Fibroblast of skin of right quadriceps (primary cell): ENCODE measurements at places on chromosomes 5 and 9.

GRCh38 chr5:164563370-164563769, 1058.0 kb downstream of the MAT2B start:
- no peak for DNase-seq

- no peak for DNase-seq
These were observed 53.5 kb downstream of the FXN start for GRCh38 chr9:69089082-69089481.

DNA sequence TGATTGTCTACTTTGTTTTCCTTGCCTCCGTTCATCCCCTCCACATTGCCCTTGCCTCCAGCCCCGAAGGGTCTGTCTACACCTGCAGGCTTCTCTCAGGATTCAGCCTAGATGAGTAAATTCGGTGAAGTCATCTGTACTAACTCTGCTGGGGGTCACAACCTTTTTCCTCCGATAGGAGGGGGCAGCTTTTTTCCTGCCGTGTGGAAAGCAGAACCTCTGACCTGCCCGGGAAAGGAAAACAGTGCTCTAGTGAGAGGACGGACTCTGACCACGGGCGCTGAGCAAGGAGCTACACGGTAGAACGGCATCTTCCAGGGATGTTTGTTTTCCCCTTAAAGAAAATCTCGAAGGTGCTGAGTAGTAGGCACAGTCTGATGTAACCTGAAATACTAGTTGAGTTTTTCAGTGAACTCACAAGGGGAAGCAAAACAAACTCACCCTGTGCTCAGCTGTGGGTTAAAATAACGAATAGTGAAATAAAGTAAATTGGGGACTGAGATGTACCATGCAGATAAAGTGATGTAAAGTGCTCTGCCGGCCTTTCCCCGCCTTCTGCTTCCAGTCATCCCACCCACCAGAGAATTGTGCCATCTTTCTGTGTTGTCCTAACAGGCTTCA, 281.8 kb downstream of the AOPEP start:
- peak; percentile 17 for DNase-seq

- peak; percentile 73 for DNase-seq
These were observed 698 bp upstream of the SEC24A start for GRCh38 chr5:134647750-134648424.

- DNase-seq: peak; percentile 37
These were observed 804 bp downstream of the TTC39B start for GRCh38 chr9:15306068-15306756.

- DNase-seq: peak; percentile 4
These were observed 154.6 kb downstream of the FSTL4 start for GRCh38 chr5:133457439-133458355.

DNA sequence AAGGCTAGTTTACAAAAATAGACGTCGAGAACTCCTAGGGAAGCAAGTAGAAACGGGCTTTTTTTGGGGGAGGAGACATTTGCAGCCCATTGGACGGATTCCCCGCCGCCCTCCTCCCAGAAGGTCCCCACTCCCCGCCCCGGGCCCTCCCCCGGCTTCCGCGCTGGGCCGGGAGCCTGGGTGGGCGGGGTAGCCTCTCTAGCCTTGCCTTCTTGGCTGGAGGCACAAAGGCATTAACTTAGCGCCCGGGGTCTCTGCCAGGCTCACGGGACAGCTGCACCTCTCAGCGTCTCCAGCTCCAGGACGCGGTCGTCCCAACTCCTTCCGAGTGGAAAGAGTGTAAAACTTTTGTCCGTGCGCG, at the start of gene DMRTA1:
DMRTA1 (plus strand) TSS at position 236 of the 361 bp plus-strand sequence. CDS start 242 bp downstream, outside the sequence.
- peak; percentile 45 for DNase-seq

GRCh38 chr9:84997472-84997871, 327.9 kb downstream of the NTRK2 start:
- DNase-seq: no peak

DNA sequence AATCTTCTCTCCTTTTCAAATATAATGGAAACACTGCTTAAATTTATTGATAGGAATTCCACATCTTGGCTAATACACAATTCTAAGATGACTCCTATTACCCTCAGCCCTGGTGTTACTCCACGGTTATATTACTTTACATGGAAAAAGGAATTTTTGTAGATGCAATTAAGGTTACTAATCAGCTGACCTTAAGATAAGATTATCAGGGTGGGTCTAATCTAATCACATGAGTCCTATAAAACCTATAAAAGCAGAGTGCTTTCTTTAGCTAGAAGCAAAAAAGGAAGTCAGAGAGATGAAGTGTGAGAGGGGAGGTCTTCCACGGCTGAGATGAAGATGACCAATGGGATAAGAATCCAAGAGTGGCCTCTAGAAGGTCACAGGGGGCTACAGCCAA, 268.6 kb downstream of the PDE4D start:
- no peak for DNase-seq

DNA sequence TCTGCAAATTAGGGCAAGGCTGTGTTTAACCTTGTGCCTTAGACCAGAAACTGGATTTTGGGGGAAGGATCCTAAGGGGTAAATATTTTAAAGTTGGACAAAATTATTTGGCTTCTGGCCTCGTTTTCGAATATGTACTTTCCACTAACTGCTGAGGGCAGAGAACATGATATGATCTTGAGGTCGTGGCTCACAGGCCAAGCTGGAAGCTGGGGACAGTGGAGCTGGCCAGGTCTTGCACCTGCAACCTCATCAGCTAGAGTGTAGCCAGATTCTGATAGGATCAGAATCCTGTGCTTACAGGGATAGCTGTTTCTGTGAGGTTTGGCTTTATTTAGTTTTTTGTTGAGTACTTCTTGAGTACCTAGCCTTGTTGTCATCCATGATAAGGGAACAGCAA, 24.9 kb downstream of the MAN2A1 start:
- DNase-seq: no peak

DNA sequence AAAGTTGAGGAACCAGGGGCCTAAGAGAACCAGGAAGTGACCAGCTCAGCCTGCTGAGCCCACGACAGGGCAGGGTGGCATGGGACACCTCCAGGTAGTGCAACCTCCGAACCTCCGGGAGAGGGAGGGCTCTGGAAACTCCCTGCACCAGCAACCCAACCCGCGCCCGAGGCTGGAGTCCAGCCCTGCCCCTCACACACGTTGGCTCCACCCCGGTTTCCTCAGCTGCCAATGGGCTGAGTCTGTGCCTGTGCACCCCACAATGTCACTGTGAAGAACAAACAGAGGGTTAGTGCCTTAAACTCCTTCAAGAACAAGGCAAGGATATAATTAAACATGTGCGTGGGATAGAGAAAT, 17.0 kb upstream of the UNC5A start:
- DNase-seq: no peak

GRCh38 chr5:6260846-6261245, 117.5 kb downstream of the MED10 start:
- DNase-seq: no peak

DNA sequence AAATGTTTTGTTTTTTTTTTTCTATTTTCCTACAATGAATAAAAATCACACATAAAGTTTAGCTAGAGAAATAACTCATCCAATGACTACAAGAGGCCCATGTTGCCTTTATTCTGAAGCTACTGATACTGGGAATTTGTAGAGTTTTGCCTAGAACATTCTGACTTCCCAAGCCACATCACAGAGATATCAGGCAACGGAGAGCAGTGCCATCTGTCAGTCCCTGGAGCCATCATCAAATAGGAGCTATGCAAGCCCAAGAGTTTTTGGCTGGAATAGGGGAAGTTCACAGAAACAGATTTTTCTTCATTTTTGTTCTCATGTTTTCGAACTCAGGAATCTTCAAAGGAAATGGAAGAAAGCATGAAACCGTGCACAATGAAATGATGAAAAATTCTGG, 896.6 kb downstream of the TLE1 start:
- no peak for DNase-seq

DNA sequence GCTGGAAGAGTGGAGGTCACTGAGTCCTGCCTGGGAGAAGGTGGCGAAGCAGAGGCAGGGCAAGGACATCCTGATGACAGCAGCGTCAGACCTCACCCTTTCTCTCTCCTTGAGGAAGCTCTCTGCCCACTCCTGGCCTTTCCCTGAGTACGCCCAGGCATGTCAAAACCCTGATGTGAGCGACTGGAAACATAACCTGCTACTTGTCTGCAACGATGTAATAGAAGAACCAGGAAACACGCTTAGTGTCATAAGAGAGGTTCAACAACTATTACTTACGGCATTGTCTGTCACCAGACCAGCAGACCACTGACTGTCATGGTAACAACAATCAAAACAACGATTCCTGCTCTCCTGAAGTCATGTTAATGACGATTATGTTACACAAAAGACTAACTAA, 152.4 kb downstream of the ACTL7B start:
- no peak for DNase-seq

GRCh38 chr9:3992924-3993323, 306.9 kb downstream of the GLIS3 start:
- peak; percentile 48 for DNase-seq

DNA sequence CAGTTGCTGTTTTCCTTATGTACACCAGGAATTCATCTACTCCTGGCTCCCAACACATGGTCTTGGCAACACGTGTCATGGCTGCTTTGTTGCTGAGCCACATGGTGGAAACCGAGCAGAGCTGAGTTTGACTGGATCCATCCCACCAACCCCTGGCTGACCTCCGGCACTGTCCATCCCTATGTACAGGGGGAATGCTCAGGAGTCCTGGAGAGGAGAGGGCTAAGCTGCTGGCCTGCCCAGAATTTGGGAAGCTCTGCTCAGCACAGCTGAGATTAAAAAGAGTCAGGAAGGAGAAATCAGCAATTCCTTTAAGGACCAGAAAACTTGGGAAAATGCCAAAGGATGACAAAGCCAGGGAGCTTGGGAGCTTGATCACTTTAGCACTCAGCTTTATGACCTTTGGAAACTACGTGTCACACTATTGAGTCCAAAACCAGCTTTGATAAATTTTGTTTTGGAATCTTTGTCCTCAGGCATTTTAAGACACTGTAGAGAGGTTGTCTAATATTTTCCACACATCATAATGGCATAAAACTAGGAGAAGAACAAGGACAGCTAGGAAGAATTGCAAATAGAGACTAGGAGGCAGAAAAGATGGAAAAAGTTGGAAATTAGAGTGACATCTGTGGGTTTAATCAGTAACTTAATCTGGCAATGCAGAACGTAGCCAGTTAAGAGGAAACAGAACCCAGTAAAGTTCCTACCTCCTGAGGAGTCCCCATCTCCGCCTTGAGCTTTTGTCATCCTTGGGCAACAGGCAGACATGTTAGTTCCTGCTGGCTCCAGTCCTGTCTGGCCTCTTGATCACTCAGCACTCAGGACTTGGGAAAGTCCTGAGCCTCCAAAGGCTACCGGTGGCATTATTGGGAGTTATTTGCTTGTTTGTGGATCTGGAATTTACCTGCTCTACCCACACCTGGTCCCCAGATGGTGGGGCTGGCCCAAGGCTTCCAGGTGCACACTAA, 62.5 kb upstream of the PLPP1 start:
- peak; percentile 86 for DNase-seq

- DNase-seq: no peak
These were observed 627.1 kb downstream of the PDE4D start for GRCh38 chr5:59266410-59266809.

DNA sequence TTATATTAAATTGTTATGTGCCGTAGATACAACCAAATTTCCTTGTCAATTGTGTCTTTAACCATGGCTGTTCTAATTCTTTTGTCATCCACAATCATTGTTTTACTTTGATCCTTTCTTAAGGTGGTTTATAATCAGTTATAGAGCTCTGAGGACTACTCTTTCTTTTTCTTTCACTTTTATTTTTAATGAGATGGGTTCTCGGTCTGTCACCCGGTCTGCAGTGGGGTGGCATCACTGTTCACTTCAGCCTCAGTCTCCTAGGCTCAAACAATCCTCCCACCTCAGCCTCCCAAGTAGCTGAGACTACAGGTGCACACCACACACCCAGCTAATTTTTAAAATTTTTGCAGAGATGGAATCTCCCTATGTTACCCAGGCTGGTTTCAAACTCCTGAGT, 74.2 kb downstream of the ANXA2R start:
- DNase-seq: no peak

DNA sequence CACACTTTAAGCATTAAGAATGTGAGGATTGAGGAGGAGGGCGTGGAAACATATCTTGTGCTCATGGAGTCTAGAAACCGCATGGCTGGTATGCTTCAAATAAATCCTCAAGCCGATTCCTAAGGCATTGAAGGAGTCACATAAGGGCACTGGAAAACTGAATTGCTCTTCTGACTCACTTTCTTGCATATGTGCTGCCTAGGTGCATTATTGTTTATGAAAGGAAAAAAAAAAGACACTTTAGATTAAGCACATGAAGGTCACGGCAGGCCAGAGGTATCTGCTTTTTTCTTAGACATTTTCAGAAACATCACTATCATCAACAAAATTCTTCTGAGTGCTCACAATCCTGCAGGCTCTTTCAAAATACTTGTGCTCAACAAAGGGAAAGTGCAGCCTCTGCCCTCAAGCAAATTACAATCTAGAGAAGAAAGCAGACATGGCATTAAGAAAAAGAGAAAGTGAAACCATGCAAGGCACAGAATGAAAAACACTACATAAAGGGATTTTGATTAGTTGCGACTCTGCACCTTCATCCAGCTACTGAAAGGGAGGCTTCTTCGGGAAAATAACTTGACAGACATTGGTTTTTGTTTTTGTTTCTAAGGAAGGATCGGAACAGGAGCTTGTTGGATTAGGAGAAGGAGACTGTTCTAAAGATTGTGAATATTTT, 2117.6 kb downstream of the MAT2B start:
- no peak for DNase-seq

GRCh38 chr5:72245951-72246532, 74.0 kb downstream of the MRPS27 start:
- no peak for DNase-seq

- no peak for DNase-seq
These were observed 21.6 kb upstream of the CLPTM1L start for GRCh38 chr5:1366514-1366913.

GRCh38 chr5:103021314-103021713, 98.6 kb downstream of the GIN1 start:
- DNase-seq: peak; percentile 28

DNA sequence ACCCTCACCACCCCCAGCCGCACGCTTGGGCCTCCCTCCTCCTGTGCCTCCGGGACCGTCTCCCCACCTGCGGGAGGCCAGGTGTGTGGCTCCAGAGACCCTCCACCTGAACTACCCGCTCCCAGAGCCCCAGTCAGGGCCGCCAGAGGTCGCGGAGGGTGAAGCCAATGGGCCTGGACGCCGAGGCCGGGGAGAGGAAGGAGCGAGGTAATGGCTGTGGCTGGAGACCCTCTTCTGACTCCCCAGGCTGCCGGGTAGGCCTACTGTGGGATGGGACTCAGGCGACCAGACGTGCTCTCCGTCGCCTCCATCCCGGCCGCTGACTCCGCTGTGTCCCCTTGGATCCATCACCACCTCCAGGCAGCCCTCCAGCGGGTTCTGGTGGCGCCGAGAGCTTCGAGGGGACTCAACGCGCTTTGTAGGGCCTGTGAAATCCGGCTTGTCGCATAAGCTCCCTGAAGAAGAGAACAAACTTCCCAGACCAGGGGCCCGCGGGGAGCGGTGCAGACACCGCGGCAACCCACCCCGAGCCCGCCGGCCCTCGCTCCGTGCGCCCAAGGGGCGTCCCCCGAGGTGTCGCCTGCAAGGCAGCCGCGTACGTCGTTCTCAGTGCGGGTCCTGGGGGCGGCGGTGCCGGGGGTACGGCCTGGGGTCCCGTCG, 12.6 kb downstream of the IRX2 start:
- peak; percentile 7 for DNase-seq

- DNase-seq: no peak
These were observed 98.9 kb upstream of the TAF11L2 start for GRCh38 chr5:17398866-17399835.

GRCh38 chr5:180138976-180139730, 67.6 kb upstream of the RNF130 start:
- no peak for DNase-seq
